ENCODE measurements at places on chromosomes 4 and X.

DNA sequence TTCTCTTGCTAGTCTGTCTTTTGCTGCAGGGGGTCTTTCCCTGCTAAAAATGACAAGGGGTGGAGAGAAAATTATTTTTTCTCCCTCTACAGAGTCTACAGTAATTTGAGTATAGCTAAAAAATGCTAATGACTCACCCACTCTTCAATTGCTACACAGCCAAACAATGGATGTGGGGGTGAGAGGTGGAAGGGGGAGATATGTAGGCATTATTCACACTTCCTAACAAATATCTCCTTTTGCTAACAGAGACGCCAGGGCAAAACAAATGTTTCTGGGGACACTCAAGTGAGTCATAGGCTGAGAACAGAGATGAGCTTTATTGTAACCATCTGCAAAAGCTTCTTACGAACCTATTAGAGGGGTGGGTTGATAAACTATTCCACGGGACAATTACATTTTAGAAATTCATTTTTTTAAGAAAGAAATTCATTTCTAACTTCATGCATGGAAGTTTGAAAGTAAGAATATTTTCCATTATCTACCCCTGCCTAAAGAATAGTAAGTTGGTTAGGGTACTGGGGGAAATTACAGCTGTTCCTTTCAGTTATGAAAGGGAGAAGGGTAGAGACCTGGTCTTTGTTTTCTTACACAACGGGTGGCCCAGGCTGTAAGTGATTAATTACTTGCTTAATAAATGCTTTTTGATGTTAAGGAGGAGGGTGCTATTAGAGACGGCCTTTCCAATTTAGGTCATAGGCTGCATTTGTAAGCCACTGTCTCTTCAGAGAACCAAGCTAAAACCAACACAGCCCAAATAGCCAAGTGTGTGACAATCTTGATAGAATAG, 12.8 kb downstream of the SCD5 start:
- no peak for DNase-seq

DNA sequence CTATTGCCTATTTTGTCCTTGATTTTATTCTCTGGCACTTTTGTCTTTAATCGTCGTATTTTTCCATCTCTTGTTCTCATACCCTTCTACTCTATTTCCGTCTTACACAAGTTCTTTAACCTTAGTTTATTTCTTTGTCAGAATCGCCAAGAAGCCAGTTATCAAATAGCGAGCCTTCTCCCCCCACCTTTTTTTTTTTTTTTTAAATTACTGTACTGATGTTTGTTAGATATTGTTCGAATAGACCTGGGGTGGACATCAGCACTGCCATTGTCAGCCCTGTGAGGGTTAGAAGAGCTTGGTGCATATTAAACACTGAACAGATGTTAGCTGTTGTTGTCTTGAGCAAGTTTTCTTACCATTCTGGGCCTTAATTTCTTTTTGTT, 1.2 kb downstream of the SPCS3 start:
- no peak for DNase-seq

- no peak for DNase-seq
These were observed 249.2 kb downstream of the TENM3 start for GRCh38 chr4:182492423-182492822.

DNA sequence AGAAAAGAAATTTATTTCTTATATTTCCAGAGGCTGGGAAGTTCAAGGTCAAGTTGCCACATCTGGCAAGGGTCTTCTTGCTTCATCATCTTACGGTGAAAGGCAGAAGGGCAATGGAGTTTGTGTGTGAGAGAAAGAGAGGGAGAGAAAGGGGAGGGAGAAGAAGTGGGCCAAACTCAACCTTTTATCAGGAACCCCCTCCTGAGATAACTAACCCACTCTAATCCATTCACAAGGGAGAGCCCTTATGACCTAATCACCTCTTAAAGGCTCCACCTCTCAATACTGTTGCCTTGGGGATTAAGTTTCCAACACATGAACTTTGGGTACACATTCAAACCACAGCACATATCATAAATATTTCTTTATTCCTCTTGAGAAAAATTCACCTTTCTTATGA, 203.3 kb upstream of the FAM241A start:
- no peak for DNase-seq

DNA sequence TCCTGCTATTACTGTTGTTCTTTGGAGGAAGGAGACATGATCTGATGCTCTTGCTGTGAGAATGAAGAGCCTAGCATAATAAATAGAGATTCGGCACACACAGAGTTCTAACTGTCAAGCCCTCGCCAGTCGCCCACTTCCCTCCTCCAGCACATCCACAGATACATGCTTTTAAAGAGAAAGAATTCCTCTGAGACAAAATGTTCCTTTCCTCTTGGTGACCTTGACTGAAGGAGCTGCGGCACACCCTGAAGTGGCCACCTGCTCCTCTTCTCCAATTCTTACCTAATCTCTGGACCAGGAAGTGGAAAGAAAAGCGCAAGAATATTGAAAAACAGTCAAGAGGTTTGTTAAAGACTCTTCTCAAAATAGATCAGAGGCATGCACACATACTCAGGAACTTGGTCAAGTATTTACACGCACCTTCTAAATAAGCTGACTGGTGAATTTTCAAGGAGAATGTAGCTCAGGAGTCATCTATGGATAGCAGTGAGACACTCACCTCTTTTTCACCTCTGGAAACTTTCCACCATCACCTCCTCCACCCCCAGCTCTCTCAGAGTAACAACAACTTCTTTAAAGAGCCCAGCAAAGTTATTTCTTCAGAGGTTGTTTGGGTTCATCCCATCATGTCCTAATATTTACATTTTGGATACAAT, 95.4 kb downstream of the PARM1 start:
- no peak for DNase-seq

DNA sequence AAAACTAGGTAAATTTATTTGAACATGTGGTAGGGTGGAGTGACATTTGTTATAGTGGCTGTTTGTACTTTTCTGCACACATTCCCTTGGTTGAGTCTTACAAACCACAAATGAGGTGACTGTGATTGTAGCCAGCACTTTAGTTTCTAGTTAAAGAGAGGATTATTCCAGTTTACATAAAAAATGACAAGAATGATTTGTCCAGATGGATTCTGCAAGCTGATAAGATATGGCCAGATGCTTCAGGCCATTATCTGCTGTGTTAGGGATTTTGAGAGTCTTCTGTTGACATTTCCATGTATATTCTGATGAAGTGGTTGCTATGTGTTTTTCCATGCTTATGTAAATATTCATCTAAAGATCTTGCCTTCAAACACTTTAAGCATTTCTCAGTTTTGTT, 31.0 kb upstream of the PDE5A start:
- DNase-seq = no peak

DNA sequence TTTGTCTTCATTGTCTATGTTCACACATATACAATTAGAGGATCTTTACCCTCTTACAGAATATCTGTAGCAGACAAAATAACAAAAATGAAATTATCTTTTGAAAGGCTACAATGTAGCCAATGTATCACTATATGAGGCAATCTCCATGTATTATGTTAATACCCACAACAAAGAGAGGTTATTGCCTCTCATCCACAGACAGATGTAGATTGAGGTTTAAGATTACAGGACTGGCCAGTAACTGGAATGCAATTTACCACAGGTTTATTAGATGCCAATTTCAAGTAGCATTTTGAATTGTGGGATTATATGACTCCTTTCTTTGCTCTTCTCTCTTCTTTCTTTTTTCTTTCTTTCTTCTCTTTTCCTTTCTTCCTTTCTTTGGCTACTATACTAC, 242.6 kb downstream of the ANKRD50 start:
- DNase-seq = no peak

GRCh38 chr4:23171976-23172375, 479.2 kb downstream of the GBA3 start:
- no peak for DNase-seq

- no peak for DNase-seq
These were observed 189.5 kb downstream of the ARAP2 start for GRCh38 chr4:36054694-36055422.

GRCh38 chr4:111930659-111931058, 214.6 kb upstream of the FAM241A start:
- no peak for DNase-seq

GRCh38 chr4:113383111-113383785, 333.8 kb downstream of the ANK2 start:
- no peak for DNase-seq

Measured in stimulated activated CD4-positive, alpha-beta T cell treated with anti-CD3 and anti-CD28 coated beads, Interleukin-15, amount 100 ng/mL, for 1 hour (primary cell).